ENCODE measurements at places on chromosomes 1 and 21.
A peak's percentile ranks its signal among the peaks of the same experiment; 100 is the strongest.

DNA sequence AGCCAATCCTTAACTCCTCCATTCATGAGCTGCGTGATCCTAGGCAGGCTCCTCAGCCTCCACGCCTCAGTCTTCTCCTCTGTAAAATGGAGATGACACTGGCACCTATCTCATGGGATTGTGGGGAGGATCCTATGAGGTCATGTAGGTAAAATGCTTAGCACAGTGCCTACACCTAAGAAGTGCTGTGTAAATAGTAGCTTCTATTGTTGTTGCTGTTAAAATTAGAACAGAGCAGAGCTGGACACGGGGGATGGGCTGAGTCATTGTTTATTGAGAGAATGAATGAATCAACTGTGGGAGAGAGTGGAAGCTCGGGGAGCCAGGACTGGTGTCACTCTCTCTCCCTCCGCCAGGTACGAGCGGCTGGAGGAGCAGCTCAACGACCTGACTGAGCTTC lies 43.0 kb downstream of the TMCC2 start:
- DNase-seq, result no peak

DNA sequence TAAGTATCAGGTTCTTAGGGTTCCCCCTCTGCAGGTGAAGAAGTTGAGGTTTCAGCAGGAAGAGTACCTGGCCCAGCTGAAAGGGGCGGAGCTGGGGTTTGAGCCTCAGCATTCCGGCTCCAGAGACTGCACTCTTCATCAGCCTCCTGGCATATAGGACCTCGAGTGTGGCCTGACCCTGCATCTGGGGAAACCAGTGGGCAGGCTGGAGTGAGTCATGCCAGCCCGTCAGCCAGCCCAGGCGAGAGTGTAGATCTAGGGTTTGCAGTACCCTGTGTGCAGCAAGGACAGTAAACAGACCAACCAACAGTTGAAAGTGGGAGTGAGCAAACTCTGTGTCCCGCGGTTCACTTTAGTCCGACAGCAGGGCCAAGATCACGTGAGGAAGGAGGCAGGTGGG lies 14.1 kb downstream of the MFSD2A start:
- no peak for DNase-seq

DNA sequence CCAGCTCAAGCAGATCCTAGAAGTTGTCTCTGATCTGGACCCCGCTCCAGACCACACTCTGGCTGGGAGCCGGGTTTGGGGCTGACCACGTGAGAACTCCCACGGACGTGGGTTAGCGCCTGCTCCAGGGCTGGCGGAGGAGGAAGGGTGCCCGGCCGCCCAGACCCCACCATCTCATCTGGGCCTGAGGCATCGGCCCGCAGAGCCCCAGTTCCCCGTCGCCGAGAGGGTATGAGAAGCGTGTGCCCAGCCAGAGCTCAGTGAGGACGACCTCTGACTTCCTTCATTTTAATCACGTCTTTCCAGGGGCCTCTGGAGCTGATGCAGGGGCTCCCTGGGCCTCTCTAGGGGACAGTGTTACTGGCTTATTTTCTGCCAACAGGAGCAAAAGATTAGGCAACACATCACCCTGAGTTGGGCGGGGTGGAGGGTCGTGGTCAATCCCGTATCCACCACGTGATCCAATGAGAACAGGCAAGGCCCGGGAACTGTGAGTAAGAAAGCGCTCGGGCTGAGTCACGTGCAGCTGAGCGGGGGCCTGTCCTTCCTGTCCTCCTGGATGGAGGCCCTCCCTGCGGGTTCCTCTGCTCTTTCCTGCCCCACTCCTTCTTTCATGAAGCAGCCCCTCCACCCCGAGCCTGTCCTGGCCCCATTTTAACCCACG lies 81.1 kb downstream of the SIK1 start:
- DNase-seq, result no peak

GRCh38 chr1:240232530-240232929 lies 140.8 kb downstream of the FMN2 start:
- no peak for DNase-seq

GRCh38 chr1:95219407-95219806 lies 14.6 kb upstream of the RWDD3 start:
- DNase-seq, result no peak

- DNase-seq, result no peak
These were observed 6.1 kb downstream of the SORT1 start for GRCh38 chr1:109391626-109392025.

DNA sequence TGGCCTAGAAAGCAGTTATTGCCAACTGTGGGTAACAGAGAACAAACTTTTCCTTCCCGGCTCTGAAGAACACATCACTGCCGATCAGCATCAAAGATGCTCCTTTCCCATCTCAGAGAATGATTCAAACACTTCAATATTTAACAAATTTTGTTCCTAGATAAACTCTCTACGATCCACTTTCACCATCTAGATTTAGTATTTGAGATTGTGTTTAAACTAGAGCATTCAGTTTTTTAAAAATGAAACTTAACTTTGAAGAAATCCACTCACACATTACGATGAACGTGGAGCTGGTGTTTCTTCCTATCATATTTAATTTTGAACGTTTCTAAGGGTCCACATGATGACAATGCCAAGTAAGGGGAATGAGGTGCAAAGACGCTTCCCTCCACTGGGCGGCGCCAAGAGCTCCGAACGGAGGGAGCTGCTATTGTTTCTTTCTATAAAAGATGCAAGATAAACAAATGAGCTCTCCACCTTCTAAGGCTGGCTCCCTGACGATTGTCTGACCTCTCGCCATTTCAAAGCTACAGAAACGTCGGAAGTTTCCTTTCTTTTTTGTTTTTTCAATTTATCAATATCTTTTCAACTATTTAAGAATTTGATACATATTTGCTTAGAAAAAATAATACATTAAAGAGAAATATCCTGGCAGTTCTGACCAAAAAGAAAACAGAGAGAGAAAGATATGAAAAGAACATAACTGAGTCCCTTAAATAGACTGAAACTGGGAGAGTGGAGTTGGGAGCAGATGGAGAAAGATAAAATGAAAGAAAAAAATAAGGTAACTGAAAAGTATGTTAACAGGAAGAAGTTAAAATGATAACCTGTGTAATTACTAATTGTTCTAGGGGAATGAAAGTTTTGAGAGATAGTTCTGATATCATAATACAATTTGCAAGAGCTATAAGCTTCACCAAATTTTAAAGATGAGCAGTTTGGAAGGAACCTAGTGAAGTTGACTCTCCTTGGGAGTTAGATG lies 4.4 kb upstream of the BARHL2 start:
- peak; percentile 79 for DNase-seq

GRCh38 chr1:114979278-114979891 lies 50.2 kb upstream of the TSHB start:
- DNase-seq, result peak; percentile 50

DNA sequence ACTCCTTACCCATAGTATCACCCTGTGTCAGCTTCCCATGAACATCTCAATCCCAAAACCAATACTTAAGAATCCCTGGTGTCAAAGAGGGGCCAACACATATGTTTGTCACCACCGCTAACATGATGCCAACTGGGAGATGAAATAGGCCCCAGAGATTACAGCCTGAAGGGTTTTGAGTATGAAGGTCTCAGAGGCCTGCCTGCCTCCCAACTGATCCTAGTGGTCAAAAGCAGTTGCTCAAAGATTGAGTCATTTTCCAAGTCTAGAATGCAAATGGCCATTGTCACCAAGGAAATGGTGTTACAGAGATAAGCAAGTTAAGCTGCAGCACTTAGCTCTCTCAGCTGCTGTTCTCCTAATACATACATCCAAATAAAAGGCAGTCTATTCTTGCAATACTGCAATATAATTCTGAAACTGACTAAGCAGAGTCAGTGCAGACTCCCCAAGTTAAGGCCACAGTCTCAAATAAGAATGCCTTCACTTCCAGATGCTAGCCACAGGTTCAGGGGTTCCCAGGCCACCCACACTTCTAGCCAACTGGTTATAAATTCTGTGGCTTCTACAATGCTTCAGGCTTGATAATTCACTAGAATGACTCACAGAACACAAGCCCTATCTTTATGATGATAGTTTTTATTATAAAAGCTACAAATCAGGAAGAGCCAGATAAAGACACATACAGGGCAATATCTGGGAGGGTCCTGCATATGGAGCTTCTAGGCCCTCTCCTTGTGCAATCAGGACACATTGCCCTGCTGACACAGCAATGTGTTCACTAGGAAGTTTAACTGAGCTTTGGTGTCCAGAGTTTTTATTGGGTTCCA lies 18.7 kb downstream of the DUSP10 start:
- no peak for DNase-seq

- DNase-seq, result no peak
These were observed 111.8 kb upstream of the USP25 start for GRCh38 chr21:15617964-15618363.

- no peak for DNase-seq
These were observed 733.9 kb upstream of the CHRM3 start for GRCh38 chr1:238652346-238652968.
